ENCODE measurements at places on chromosomes 3 and 15.

DNA sequence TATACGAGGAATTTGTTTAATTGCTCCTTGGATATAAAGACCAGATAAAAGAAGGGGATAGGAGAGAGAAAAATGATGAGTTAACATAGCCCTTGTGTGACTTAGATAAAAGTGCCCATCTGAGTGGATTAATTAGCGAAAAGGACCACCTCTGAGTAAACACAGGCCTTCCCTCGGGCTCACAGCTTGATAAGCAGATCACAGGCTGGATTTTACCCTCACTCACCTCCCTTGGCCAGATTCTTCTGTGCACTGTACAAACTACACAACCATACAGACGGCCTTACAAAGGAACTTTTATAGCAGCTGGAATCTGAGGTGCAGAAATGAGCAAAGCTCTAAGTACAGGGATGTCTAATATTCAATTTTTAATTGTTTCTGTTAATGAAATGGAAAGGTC, 112.4 kb upstream of the STT3B start:
- DNase-seq: no peak

GRCh38 chr3:69764861-69765260, 25.6 kb downstream of the MITF start:
- DNase-seq: no peak

DNA sequence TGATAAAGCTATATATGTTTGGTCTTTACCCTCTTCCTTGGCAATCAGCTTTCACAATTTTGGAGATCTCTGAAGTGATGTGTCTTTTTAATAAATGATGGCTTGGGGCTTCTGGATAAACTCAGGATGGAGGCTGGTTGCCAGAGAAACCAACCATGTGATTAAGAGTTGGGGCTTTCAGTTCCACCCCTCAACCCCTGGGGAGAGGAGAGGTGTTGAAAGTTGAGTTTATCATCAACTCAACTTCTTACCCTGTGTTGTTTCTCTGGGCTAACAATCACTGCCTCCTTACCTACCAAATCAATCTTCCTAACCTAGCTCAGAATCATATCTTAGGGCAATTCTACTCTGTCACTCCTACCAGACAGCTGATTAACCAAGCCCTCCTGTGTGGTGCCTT, 735.8 kb downstream of the ZPLD1 start:
- no peak for DNase-seq

DNA sequence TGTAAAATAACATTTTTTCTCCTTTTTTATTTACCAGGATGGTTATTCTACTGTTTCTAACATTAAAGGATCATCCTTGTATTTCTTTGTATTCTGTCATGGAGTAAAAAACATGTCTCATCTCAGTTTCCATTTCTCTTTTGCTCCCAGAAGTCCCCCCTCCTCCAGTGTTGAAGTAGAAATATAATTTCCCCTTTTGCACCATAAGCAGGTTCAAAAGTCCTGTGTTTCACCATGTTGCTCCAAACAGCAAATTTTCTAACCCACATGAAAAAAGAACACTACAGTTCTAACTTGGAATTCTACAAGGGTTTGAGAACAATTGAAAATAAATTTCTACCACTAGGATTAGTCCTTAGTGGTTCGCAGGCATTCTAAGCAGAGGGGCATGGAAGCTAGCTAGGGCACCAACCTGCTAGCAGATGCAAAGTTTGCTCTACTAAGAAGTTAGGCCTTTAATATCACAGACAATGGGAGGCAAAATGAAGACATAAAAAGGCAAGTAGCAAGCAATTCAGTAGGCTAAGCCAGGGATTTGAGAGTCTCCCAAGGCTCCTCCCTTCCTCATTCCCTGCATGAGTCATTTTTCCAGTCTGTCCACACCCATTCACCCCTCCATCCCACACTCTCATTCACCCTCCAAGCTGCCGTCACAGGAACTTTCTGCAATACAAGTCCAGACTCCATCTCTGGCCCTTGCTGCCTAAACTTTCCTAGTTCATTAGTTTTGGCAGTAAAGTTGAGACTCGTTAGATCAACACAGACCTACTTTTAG, 2.3 kb upstream of the MBNL1 start:
- no peak for DNase-seq

GRCh38 chr3:182636646-182637045, 156.7 kb upstream of the ATP11B start:
- no peak for DNase-seq

- no peak for DNase-seq
Measured at GRCh38 chr3:129656659-129657247, 50.3 kb upstream of the PLXND1 start.

Measured in GM12865 (cell line).